ENCODE measurements at places on chromosomes 11 and 22.

GRCh38 chr22:36117053-36117554 is 43.5 kb downstream of the APOL3 start:
- DNase-seq = no peak

GRCh38 chr11:7596975-7597391 is 76.3 kb downstream of the CYB5R2 start:
- no peak for DNase-seq

DNA sequence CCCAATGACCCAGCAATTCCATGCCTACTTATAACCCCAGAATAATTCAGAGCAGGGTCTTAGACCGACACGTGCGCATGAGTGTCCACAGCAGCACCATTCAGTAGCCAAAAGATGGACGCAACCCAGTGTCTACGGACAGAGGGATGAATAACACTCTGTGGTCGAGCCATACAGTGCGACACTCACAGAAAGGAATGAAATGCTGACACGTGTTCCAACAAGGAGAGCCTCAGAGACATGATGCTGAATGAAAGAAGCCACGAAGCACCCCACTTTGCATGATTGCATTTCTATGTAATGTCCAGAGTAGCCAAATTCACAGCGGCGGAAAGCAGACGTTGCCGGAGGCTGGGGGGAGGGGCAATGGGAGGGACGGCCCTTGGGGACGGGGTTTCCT is 134.4 kb downstream of the CTTN start:
- DNase-seq = no peak

DNA sequence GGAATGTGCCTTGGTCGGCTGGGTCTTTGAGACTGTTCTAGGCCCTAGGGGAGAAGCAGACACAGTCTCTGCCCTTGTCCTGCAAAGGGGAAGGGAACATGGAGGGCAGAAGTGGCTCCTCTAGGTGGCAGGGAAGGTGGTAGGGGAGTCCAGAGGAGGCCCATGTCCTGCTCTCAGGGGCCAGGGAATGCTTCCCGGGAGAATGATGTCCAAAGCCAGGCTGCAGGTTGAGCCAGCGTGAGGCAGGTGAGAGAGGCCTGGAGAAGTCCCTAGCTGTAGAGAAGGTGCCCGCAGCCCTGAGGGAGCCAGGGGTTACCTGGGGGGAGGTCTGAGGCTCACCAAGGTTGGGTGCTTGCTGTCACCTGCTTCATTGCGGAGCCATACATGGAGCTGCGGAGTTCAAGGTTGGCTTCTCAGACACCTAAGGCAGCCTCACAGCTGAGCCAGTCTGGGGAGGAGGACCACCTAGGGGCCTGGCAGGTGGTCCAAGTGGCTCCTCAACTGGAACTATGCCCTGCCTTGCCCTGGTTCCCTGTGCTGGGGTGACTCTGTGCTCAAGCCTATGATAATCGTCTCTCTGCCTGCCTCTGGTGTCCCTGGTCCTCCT is 46.1 kb downstream of the SMIM38 start:
- DNase-seq = no peak

GRCh38 chr11:75667255-75667830 is 1.5 kb downstream of the MAP6 start:
- DNase-seq = no peak

DNA sequence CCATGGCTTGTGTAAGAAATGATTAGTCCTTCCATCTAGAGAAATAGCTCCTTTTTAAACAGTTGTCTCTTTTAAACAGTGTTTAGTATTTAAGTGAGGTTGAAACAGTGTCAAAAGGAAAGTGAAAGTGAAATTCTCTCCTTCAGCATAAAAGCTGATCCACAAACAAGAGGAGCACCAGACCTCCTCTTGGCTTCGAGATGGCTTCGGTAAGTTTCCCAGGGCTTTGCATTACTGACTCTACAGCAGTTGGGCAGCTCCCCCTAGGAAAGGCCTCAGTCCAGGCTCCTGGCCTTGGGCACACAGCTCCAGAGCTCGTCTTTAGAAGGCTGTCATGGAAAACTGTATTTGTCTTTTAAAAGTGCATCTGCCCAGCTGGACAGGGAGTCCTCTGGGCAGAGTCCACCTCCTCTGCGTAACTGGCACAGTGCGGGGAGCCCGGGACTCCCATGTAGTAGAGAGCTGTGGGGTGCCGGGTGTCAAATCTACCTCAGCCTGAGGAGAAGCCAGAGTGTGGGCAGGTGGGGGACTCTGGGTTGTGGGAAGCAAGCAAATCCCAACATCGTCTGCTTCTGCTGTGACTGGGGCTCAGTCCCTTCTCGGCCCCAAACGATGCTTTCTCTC is at the start of gene PLAAT4:
Gene PLAAT4 (plus strand): TSS at position 140 of the 624 bp plus-strand sequence. CDS start 61 bp downstream, at position 201.
- no peak for DNase-seq

DNA sequence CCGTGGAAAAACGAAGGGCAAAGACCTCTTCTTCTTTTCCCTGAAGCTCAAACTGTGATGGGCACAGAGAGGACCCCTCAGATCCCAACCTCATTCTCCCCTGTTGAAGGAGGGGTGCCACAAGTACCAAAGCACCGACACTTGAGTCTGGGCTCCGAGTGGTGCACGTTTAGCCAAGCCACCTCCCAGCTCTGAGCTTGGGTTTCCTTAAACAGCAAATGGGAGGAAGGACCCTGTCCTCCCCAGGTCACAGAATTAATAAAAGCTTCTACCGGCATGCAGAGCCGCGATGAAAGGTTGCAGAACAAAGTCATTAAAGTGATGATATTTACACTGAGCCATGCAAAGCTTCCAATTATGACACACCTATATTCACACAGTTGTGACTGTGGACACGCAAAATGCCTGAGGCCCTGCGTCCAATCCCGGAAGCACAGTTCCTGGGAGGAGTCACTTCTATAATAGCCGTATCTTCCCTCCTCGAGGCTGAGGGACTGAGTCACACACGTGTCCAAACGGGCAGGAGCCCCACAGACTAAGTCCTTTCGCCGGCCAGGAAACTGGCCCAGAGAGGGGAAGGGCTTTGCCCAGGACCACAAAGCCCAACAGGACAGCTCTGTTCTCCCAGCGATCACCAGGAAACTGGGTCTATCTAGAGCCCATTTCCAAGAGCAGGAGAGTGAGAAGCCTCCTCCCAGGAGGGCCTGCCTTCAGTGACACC is 922 bp upstream of the CSNK1E start:
- peak; percentile 79 for DNase-seq

DNA sequence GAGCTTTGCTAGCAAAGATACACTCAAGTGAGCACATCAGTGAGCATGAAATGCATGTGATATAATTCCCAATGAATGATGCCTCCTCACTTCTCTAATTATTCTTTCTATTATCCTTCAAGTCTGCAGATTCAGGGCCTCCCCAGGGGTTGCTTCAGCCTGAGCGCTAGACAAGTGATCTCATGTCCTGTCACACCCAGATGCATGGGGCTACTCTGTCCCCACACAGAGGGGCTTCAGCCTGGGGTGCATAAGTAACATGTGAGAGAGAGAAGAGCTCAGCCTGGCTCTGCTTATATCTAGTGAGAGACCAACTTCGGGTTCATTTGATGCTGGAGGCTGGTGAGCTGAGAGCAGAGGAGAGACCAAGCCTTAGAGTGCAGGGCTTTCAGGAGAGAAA is 85.2 kb downstream of the VPREB1 start:
- DNase-seq = no peak

DNA sequence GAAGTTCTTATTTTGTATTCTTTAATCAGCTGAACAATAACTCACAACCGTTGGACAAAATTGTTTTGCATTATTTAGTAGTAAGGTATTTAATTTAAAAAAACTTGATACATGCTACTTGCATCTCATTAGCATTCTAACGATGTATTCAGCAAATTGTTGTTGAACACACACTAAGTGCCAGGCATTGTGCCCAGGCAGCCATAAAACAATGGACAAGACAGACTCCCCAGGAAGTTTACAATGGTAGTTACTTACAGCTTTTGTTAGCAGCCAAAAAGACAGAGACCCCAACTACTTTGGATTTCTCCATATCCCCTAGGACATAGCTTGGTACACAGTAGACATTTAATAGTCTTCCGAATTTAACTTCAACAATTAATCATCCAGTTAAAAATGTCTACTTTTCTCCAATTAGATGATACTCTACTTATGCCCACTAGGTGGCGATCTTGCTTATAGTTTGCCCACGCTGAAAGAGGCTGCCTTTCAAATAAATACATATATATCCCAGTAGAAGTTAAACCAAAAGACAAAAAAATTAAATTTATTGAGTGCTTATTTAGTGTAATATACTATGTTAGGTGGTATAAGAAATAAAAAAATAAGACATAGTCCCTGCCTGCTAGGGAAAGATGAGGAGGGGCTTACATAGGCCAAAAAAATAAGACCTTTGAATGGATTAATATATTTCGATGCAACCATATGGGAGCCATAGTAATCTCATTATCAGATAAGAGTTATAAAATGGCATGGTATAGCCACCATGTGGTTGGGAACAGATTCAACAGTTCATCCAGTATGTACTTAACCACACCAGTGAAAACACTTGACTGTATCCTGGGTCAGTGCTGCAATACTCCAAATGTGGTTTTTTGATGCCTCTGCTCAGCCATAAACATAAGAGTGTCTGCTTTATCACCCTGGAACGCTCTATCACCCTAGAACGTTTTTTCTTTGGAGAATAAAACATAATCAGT is 2.0 kb upstream of the FJX1 start:
- no peak for DNase-seq

GRCh38 chr11:2318707-2319106 is 16.9 kb downstream of the TSPAN32 start:
- DNase-seq = no peak

- peak; percentile 83 for DNase-seq
These were observed 2.0 kb upstream of the FERMT3 start for GRCh38 chr11:64204464-64204989.

- DNase-seq = no peak
These were observed 258.6 kb upstream of the NARS2 start for GRCh38 chr11:78833237-78833636.

GRCh38 chr11:113242767-113243397 is 71.5 kb upstream of the TTC12 start:
- DNase-seq = peak; percentile 24

GRCh38 chr22:41094041-41094593 is 1.7 kb downstream of the EP300 start:
- no peak for DNase-seq

DNA sequence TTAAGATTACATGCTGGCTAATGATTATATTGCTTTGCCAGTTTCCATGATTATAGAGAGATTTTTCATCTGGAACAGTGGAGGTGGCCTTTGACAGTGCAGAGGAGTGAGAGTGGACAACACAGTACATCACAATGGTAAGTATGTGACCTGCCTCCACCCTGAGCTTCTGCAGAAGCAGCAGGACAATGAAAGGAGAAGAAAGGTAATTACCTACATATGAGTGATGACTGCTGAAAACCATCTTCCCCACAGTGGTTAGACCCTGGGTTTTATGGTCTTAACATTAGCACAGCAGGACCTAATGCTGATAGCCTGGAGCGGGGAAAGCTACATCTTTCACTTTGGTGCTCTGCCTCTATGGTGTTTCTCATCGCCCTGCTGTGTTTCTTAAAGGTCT is 454.7 kb upstream of the DDI1 start:
- DNase-seq = no peak

- DNase-seq = no peak
These were observed 24.9 kb downstream of the CLPB start for GRCh38 chr11:72409458-72409857.

GRCh38 chr11:59708537-59708936 is 5.1 kb downstream of the OR10V1 start:
- no peak for DNase-seq

GRCh38 chr22:19892257-19892879 is 37.7 kb upstream of the GNB1L start:
- DNase-seq = no peak

GRCh38 chr22:48842976-48843375 is 984.7 kb downstream of the BRD1 start:
- DNase-seq = no peak

DNA sequence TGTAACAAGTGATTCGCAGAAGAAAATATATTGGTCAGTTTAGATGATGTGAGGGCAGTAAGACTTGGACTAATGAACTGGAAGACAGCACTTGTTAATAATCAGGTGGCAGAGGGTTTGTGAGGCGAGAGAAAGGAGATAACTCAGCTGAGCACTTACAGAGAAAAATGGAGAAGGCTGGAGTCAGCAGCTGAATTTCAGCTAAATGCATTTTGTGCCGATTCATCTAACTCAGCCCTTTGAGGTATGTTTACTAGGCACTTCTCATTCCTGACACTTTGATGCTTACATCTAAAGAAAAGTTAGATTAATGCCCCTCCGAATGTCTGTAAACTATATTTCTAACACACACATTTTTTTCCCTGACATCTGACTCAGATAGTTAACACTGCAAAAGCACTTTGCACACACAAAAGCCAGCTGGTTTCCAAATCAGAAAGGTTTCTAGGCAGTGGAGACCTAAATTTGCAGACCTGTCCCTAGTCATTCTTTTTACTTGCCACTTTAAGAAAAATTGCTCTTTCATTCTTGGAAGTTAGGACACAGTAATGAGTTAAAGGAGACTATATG is 859.5 kb upstream of the CCDC90B start:
- no peak for DNase-seq

GRCh38 chr11:105738251-105738650 is 128.4 kb downstream of the GRIA4 start:
- DNase-seq = no peak

- DNase-seq = peak; percentile 90
These were observed 90.1 kb downstream of the KIF18A start for GRCh38 chr11:28017816-28018215.

DNA sequence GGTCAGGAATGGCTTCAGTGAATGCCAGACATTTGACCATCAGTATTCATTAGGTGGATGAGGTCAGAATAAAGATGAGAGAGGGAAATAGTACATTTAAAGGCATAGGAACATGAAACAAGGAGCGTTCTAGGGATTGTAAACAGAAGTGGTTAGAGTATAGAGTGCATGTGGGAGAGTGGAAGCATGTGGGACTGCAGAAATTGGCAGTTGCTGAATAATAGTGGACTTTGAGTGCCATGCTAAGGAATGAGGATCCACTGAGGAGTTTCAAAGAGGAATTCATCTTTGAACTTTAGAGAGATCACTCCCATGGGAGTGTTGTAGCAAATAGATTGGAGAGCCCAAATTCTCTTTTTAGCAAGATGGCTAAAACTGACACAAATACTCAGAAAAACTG is 7.9 kb downstream of the RNF169 start:
- no peak for DNase-seq

DNA sequence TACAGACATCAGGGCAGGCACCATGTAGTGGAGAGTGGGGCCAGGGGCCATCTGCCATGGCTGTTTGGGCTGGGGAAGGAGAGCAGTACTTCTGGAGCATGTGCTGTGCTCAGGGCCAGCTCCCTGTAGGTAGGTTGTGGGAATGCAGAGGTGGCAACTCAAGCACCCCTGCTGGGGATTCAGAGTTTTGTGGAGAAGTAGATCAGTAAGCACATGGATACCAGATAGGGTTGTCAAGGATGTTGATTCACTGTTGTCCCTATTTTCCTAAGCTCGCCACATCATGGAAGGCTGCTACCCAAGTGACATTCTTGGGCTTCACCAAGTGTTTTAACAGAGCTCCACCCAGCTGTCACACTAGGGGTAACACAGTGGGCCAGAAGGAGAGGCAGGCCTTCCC is 67.2 kb downstream of the BMAL1 start:
- DNase-seq = no peak

DNA sequence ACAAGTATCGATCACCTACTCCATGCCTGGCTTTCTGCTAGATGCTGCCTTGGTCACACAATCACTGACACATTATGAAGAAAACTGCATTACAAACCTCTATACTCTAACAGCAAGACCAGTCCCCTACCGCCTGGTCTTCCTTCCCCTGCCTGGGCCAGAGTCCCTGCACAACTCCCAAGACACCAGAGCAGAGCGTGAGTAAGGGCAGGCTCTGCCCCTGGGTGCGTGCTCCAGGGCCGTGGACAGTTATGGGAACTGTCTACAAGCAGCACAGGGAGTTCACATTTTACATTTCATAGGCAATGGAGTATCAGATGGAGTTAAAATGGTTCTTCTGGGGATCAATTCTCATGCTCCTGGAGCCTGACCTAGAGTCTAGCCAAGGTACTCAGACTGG is 6.5 kb downstream of the FZD4 start:
- DNase-seq = no peak
